ENCODE measurements at places on chromosomes 13 and 19.

DNA sequence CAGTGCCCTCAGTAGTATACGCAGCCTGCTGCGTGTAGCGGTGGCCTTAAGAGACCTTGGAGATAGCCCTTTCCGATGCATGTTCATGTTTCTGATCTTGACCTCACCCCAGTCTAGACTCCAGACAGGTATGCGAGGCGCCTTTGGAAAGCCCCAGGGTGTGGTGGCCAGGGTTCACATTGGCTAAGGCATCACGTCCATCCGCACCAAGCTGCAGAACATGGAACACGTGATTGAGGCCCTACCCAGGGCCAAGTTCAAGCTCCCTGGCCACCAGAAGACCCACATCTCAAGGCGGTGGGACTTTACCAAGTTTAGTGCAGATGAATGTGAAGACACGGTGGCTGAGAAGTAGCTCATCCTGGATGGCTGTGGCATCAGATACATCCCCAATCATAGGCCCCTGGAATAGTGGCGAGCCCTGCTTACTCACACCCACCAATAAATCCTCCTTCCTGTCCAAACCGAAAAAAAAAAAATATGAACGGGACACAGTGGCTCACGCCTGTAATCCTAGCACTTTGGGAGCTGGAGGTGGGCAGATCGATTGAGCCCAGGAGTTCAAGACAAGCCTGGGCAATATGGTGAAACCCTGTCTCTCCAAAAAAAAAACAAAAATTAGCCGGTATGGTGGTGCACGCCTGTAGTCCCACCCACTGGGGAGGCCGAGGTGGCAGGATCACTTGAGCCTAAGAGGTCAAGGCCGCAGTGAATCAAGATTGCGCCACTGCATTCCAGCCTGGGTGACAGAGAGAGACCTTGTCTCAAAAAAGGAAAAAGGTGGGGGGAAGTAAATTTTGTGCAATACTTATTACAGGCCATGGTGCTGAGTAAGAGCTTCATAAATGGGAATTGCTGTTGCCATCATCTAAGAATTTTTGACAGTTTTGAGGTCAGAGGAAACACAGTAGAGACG is 12.4 kb upstream of the CBLC start:
- DNase-seq, result no peak

DNA sequence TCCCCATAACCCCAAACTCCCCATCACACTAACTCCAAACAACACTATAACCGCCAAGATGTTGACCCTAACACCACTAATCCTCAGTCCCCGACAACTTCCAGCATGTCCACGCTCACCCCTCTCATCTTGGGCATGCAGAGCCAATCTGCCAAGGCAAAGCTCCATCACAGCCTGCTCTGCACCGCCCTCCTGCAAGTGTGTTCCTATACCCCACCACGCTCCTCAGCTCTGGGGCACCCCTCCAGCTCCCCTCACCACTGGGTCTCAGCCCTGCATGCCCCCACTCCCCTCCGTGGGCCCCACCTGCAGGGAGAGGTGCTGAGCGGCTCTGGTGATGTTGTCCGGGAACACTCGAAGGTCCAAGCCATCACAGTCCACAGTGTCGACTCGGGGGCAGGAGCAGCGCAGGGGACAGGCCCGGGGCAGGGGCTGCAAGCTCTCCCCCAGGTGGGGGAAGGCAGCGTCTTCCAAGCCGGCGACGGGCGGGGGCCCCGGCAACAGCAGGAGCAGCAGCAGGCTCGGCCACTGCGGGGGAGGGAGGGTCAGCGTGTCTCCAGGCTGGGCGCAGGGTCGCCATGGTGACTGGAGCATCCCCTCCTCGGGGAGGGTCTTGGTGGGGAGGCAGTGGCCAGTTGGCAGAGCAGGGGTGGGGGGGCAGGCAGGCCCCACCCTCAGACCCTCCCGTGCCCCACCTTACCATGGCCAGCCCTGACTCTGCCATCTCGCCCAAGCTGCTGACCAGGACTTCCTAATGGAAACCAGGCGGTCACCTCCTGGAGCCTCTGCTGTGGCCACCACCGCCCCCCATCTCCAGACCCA is 527 bp downstream of the PODNL1 start:
- no peak for DNase-seq

DNA sequence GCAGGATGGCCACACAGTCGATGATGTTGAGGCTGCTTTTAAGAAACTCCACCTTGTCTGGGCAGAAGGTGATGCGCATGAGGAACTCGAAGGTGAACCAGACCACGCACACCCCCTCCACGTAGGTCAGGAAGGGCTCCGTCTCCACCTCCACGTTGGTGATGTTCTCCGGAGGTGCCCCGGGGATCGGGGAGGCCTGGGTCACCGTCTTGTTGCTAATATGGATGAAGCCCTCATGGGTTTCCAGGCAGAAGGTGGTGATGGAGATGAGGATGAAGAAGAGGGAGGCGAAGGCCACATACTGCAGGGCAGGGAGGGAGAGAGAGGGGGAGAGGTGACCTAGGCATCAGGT is 5.4 kb downstream of the KCNC3 start:
- DNase-seq, result no peak

- no peak for DNase-seq
Measured at GRCh38 chr19:48716562-48717291, 2.8 kb downstream of the MAMSTR start.

GRCh38 chr13:53137779-53138178 is 109.2 kb downstream of the OLFM4 start:
- no peak for DNase-seq

DNA sequence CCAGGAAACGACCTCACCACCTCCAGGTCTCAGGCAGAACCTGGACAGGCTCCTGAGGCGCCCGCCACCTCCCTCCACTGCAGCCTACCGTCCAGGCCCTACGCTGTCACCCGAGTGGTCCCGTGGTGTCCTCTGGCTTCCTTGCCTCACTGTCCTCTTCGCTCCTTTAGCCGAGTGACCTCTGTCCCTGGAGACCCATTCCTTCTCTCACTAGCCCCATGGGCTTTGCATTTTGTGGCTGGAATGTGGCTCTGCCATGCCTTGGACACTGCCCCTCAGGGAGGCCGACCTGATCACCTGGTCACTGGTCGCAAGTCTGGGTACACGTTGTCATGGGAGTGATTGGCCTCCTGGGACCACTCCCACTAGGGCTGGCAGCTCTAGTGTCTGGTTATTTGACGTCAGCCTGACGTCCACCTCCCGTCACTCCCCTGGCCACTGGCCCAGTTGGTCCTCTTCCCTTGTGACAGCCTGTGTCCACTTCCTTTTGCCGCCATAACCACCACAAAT is 17.9 kb downstream of the SLC25A42 start:
- DNase-seq, result no peak

DNA sequence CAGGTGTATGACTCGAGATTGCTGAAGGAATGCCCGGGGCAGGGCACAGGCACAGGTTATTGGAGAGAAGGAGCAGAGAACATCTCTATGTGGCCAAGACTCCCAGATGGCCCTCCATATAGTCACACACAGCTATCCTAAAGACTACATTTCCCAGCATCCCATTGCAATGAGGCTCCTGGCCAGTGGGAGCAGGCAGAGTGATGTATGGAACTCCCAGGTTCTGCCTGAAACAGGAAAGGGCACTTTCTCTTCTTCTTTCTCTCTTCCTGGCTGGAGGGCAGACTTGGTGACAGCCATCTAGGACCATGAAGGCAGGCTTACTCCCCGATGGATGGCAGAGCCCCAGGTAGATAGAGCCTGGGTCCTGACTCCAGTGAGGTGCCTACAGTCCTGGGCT is 13.5 kb downstream of the PPP1R13L start:
- DNase-seq, result no peak

GRCh38 chr19:35085947-35086346 is 29.7 kb upstream of the FXYD3 start:
- peak; percentile 43 for DNase-seq

Data from CD8-positive, alpha-beta T cell (primary cell).